ENCODE measurements at places on chromosomes 4 and X.

GRCh38 chrX:38066934-38067333 is 60.6 kb downstream of the SYTL5 start:
- no peak for DNase-seq

- no peak for DNase-seq
Measured at GRCh38 chr4:117575850-117576249, 458.4 kb upstream of the NDST3 start.

DNA sequence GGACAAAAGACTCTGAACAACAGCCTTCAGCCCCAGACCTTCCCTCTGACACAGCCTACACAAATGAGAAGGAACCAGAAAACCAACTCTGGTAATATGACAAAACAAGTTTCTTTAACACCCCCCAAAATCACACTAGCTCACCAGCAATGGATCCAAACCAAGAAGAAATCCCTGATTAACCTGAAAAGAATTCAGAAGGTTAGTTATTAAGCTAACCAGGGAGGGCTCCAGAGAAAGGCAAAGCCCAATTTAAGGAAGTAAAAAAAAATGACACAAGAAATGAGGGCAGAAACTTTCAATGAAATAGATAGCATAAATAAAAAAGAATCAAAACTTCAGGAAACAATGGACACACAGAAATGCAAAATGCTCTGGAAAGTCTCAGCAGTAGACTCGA is 224.0 kb downstream of the TRIML1 start:
- no peak for DNase-seq

DNA sequence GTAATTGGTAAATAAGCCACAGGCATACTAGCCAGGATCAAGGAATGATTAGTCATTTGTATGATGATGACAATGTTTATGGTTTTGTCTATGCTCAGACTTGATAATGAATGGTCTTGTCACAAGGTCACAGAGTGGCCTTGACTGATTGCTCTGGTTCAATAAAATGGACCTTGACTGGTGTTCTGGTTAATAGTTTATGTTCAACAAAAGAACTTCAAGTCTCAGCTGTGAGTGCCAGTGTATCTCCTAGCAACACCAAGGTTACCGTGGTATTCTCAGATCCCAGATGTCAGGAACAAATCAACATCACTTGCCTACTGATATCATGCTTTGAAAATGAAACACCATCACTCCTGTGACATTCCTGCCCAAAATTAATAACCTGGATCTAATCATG is 16.3 kb upstream of the LRAT start:
- no peak for DNase-seq

DNA sequence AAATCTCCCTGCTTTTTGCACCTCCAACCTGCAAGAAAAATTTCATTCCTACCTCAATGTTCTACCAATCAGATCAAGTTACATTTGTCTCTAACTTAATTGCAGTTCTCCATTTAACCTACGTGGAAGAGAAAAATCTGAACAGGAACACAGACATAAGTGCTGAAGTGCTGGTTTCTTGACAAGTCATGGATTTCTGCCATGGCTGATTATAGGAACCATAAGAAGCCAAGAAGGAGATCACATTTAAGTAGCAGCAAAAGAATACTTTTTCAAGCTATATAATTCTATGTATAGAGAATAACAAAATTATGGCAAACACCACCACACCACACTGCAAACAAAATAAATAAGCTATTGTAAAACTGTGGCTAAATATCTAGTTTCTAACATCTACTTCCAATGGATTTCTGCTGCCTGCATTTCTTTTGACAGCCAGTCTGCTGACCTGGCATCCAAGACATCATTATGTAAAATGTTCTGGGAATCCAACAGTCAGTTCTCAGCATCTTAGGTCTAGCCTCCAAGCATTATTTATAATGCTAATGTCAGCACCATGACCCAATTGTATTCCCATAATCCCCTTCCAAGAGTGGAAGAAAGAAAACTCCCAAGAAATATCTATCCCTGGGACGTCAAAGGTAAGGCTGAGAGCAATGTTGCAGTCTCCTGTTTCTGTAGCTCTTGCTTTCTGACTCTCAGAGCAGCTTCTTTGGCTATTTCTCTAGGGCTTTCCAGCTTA is 50.8 kb upstream of the GAB1 start:
- no peak for DNase-seq

- DNase-seq = no peak
Measured at GRCh38 chr4:80101071-80101791, 28.2 kb upstream of the ANTXR2 start.

GRCh38 chr4:122090989-122091388 is 61.1 kb upstream of the BLTP1 start:
- no peak for DNase-seq

DNA sequence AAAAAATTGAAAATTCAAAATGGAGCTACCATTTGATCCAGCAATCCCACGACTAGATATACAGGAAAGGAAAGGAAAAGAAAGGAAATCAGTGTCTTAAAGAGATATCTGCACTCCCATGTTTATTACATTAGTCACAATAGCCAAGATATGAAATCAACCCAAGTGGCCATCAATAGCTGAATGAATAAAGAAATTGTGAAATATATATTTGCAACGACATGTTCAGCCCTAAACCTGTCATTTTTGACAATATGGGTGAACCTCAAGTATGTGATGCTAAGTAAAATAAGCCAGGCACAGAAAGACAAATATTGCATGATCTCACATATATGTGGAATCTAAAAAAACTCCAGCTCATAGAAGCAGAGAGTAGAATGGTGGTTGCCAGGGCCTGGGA is 155.1 kb downstream of the ANXA5 start:
- no peak for DNase-seq

GRCh38 chr4:33722800-33723516 is 2521.4 kb downstream of the ARAP2 start:
- DNase-seq = no peak

DNA sequence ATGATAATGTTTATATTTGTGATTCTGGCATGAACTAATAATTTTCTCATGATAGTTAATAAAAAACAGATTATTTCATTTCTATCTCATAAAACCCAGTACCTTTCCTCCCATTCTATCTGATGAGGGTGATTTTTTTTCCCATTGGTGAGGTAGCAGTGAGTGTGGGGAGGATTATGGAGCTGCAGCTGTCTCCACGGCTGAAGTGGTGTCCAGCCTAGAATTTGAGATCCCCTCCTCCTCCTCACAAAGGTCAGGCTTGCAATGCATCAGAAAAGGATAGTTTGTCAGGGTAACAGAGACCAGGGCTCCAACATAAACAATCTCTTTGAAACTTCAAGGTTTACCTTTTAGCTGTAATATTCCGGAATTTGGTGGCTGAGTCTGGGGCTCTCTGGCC is 60.9 kb downstream of the C4orf51 start:
- DNase-seq = no peak

DNA sequence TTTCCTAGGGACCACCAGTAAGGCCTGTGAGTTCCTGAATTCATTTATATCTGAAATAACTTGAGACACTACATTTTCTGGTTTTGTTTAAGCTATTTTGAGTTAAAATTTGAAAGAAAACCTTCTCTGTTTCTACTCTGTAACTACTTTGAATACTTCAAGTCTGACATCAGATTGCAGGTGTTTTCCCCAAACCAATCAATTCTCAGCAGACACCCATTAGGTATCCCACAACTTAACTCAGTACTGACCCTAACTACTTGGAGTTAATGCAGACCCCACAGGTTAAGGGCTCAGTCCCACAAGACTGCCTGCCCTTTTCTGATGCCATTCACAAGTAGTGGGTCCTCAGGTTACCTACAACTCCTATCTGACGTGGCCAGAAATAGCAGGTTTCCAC is 1100.0 kb upstream of the SLIT2 start:
- DNase-seq = no peak

DNA sequence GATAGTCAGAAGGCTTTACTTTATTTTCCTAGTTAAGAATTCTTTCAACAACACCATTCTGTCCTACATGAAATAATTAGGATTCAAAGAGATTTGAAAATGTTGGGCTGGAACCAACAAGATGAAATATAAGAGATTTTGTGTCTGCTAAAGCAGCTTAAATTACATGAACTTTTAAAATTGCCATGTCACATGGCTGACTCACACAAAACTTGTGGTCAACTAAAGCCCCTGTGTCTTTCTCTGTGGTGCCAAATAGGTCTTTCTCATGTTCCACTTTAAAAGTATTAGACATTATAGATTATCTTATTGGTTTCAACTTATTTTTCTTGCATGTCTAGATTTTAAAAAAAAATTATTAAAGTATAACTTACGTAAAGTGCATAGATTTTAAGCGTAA is 60.8 kb upstream of the FHL1 start:
- DNase-seq = no peak

DNA sequence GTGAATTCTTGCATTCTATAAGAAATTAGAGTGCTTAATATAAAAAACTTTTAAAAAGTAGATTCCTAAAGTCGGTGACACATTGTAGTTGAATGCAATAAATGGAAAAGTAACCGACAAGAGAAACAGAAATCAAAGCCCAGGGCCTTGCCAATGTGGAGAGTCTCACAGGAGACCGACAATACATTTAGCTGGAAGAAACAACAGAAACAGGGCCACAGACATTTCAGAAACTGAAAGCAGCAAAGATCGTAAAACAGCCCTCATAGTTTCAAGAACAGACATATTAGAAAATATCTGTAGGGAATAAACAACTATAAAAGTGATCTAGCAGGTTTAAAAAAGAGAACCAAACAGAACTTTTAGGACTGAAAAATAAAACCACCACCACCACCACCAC is 49.5 kb downstream of the STAP1 start:
- no peak for DNase-seq

- no peak for DNase-seq
Measured at GRCh38 chrX:82087699-82088098, 885.8 kb downstream of the SH3BGRL start.

DNA sequence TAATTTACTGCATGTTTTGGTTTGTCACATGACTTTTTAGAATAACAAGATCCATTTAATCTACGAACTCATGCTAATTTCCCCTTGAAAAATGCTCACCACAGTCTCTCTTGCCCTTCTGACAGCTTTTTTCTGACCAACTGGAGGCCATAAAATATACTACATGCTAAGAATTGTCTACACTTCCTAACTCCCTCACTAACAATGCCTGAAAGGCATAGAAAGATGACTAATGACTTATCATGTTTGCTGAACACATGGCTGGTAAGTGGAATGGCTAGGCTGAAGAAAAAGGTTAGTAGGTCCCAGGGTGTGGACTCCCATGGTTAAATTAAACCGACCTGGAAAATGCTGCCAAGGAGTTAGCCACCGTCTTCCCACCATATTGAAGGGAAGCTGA is 309.9 kb downstream of the SPOCK3 start:
- no peak for DNase-seq

GRCh38 chr4:46979283-46979682 is 14.1 kb downstream of the GABRA4 start:
- no peak for DNase-seq

- no peak for DNase-seq
Measured at GRCh38 chrX:24020306-24020876, 6.6 kb downstream of the KLHL15 start.

DNA sequence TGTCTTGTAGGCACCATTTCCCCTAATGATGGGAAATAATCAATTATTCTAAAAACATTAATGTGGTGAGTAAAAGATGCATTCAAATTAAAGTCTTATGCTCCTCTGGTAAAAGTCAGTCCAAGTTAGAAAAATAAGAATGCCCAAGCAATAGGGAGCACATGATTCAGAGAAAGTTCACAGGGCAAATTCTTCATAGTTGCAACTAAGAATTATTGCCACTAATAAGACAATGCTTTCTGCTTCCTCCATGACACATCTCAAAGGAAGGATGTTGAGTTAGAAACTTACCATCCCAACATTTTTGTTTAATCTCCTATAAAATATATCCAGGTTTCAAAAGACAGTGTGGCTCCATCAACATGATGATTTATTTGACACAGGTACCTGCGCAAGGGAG is 26.3 kb downstream of the PHOX2B start:
- DNase-seq = no peak

GRCh38 chrX:3250966-3251365 is 95.5 kb downstream of the MXRA5 start:
- no peak for DNase-seq

- DNase-seq = no peak
Measured at GRCh38 chr4:108078024-108078733, 88.5 kb downstream of the HADH start.

DNA sequence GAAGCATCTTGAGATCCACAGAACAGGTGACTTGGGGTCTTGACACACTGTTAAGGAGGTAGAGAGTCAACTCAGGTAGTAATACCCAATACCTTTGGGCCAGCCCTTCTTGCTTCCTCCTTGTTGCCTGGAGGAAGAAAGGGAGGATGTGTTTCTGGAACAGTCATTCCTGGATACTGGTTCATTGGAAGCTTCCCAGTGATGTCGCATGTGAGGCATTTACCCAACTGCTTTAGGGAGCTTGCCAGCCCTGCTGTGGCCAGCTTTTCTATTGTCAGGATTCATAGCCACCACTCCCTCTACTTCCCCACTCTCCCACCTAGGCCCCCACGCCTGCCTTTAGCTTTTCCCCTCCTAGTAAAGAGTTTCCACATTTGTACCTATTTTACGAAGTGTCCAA is 310.3 kb upstream of the PRPS2 start:
- no peak for DNase-seq

DNA sequence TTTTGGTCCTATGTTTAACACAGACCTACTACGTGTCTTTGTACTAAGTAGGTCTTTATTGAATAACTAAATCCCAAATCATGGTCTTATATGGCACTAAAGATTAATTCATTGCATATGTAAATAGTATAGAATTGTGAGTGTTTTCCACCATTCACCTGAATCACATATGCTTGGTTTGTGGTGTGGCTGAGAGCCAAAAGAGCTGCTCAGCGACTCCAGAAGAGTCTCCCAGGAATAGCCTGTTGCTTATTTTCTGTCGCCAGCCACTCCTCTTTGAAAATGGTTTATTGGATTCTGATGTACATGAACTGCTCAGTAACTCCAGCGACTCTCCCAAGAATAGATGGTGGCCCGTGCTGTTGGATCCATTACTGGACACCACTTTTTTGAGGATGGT is 184.5 kb downstream of the CLCN4 start:
- no peak for DNase-seq

GRCh38 chr4:118997601-118998000 is 108.9 kb downstream of the SYNPO2 start:
- DNase-seq = no peak

DNA sequence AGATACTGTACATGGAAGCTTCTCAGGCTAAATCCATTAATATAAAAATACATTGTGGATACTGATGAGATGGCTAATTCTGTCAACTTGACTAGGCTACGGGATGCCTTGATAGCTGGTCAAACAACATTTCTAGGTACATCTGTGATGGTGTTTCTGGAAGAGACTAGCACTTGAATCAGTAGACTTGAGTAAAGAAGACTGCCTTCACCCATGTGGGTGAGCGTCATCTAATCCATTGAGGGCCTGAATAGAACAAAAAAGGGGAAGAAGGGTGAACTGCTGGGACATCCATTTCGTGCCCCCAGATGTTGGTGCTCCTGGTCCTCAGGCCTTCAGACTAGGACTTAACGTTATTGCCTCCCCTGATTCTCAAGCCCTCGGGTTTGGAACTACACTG is 3.7 kb upstream of the SRP72 start:
- DNase-seq = no peak

Data from GDM1 (cell line).